ENCODE measurements at places on chromosomes 13 and 19.
A peak's percentile ranks its signal among the peaks of the same experiment; 100 is the strongest.

DNA sequence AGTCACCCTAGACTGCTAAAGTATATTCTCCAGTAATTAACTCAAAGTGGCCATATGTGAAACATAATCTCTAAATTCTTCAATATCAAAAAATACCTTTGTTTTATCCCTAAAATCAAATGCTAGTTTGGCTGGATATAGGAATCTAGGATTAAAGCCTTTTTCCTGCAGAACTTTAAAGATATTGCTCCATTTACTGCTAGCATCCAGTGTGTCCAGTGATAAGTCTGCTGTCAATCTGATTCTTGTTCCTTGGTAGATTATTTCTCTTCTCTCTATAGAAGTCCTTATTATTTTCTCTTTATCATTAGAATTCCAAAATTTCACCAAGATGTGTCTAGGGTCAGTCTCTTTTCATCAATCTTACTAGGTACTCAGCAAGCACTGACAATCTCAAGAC is 384.6 kb downstream of the FGF14 start:
- H3K4me1 ChIP-seq, result no peaks in the 10 kb centered on the region
- H3K4me3 ChIP-seq, result no peak overlapping the region
- no peaks in the 10 kb centered on the region for H3K36me3 ChIP-seq
- no peaks in the 10 kb centered on the region for H3K27me3 ChIP-seq
- DNase-seq, result no peak
- H3K27ac ChIP-seq, result no peak overlapping the region

- no peak overlapping the region for H3K27ac ChIP-seq
- H3K4me1 ChIP-seq, result no peaks in the 10 kb centered on the region
- no peak overlapping the region for H3K4me3 ChIP-seq
Observed at GRCh38 chr13:72303941-72304746, 423.3 kb downstream of the MZT1 start.

DNA sequence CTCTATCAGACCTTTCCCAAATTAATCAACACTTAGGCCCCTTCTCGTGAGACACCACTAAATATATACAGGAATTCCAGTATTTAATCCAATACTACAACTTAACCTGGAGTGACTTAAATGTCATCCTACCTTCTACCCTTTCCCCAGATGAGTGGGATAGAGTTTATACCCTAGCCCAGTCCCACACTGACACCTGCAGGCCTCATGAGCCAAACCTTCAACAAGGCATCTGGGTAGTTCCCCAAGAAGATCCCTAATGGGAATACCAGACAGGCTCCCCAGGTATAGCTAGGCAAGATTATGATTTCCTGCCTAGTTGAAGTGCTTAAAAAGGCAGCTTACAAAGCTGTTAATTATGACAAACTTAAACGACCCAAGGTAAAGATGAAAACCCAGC is 15.9 kb downstream of the ZNF83 start:
- H3K36me3 ChIP-seq, result peaks cover 53% of the 10 kb centered on the region
- H3K4me1 ChIP-seq, result no peaks in the 10 kb centered on the region
- no peaks in the 10 kb centered on the region for H3K27me3 ChIP-seq
- DNase-seq, result no peak
- no peak overlapping the region for H3K27ac ChIP-seq

DNA sequence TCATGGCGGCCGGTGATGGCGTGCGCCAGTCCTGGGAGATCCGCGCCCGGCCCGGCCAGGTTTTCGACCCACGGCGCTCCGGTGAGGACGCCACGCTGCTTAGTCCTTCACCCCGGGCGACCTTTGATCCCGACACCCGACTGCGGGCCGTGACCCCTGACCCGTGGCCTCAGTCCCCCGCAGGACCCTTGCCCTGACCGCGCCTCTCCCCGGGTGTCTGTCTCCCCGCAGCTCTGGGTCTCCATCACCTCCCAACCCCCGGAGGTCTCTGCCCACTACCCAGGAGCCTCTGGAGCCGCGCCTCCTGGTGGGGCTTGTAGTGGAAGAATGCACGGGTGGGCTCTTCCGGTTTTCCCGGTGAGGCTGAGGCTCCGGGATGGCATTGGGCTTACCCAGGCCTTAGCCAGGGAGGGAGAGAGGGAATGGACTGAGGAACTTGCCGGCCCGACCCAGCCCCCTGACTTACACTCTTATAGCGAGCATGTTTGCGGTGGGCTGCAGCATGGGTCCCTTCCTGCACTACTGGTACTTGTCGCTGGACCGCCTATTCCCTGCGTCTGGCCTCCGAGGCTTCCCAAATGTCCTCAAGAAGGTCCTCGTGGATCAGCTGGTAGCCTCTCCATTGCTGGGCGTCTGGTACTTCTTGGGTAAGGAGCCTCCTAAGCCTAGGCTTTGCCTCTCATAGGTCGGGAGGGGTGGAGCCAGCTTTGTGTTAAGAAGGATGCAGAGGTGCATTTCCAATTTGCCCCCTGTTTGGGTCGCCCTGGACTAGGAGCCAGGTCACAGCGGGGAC is 566 bp downstream of the MPV17L2 start:
- H3K36me3 ChIP-seq, result peaks cover 8% of the 10 kb centered on the region
- H3K4me3 ChIP-seq, result peak overlapping the region; percentile 76
- peaks cover 16% of the 10 kb centered on the region for H3K4me1 ChIP-seq
- peak overlapping the region; percentile 64 for H3K27ac ChIP-seq
- no peak for DNase-seq

Measured in effector memory CD4-positive, alpha-beta T cell (primary cell).